Activated T-cell treated with anti-CD3 and anti-CD28 coated beads, Interleukin-2, amount 50 U/mL, for 72 hours (primary cell): ENCODE measurements at places on chromosomes 2 and 18. TPM values are rescaled to one million over a fixed set of nuclear protein-coding genes. Genes with fewer than 3 reads are reported as not detected.
A peak's percentile ranks its signal among the peaks of the same experiment; 100 is the strongest.

GRCh38 chr2:182814804-182815203, 51.6 kb downstream of the FRZB start:
- no peaks in the 10 kb centered on the region for H3K4me1 ChIP-seq
- H3K4me3 ChIP-seq = no peak overlapping the region
- H3K36me3 ChIP-seq = no peaks in the 10 kb centered on the region
- H3K27ac ChIP-seq = no peak overlapping the region

- H3K4me3 ChIP-seq = no peak overlapping the region
- H3K27me3 ChIP-seq = peaks cover 6% of the 10 kb centered on the region
- H3K4me1 ChIP-seq = no peaks in the 10 kb centered on the region
- no peaks in the 10 kb centered on the region for H3K36me3 ChIP-seq
- no peak for DNase-seq
- no peak overlapping the region for H3K27ac ChIP-seq
These were observed 97.9 kb upstream of the CYRIA start for GRCh38 chr2:16763493-16763899.

DNA sequence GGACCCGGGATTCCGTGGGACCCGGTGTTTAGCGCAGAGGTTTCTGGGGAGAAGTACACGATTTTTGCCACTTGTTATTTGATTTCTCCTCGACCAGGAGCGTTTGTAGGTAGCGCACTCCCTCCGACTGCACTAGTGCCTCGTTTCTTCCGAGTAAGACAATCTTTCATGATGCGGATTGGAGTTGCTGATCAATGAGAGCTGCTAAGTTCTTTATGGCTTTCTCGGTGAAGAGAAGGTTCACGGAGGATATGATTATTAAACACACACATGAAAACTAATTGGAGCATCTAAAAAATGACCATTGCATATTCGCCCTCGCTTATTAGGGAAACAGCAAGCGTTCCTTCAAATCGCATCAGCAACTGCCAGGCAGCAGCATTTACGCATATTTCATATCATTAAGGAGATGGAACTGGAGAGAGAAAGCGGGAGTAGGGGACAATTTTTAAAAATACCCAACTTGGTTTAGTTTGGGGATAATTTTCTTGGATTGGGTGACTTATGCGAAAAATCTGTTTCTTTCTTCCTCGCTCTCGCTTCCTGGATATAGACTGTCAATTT, 616 bp downstream of the EML6 start:
- peaks cover 22% of the 10 kb centered on the region for H3K4me1 ChIP-seq
- no peak for DNase-seq
- peaks cover 5% of the 10 kb centered on the region for H3K36me3 ChIP-seq
- H3K4me3 ChIP-seq = peak overlapping the region; percentile 91
- peak overlapping the region; percentile 62 for H3K27ac ChIP-seq

Gene EIF4E2
- 42.6 TPM for total RNA-seq

DNA sequence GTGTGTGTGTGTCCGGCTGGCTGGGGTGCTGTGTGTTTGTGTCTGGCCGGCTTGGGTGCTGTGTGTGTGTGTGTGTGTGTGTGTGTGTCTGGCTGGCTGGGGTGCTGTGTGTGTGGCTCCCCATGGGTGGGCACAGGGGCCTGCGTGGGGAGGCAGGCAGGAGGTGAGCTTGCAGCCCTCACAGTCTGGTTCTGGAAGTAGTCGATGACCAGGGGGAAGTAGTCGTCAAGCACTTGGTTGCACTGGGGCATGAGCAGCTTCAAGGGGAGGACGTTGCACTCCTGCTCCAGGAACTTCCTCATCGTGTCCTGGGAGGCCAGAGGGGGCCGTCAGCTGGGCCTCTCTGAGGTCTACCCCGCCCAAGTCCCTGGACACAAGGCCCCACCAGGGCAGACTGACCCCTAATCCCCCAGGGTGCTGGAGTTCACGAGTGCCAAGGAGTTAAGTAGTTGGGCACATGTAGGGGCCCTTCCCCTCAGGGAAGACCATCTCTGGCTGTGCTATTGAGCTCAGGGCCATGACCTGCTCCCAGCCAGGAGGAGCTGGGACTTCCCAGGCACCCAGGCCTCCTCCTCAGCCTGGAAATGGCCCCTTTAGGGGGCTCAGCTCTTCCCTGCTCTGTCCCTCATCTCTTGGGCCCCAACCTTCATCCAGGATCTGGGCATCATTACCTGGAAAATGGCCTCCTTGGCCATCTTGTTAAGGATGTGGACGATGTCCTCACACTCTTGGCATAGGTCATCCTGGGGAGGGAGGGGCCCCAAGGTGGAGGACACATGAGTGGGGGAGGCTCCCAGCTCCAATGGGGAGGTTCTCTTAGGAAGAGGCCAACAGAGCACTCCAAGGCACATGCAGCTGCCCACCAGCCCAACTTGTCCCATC, 1.3 kb downstream of the SFTPB start:
- no peak overlapping the region for H3K27ac ChIP-seq
- H3K4me1 ChIP-seq = no peaks in the 10 kb centered on the region
- H3K36me3 ChIP-seq = no peaks in the 10 kb centered on the region
- no peak for DNase-seq
- no peak overlapping the region for H3K4me3 ChIP-seq

GRCh38 chr18:32621034-32621433, 150.4 kb upstream of the GAREM1 start:
- H3K4me1 ChIP-seq = no peaks in the 10 kb centered on the region
- H3K4me3 ChIP-seq = no peak overlapping the region
- H3K27ac ChIP-seq = no peak overlapping the region
- no peak for DNase-seq

DNA sequence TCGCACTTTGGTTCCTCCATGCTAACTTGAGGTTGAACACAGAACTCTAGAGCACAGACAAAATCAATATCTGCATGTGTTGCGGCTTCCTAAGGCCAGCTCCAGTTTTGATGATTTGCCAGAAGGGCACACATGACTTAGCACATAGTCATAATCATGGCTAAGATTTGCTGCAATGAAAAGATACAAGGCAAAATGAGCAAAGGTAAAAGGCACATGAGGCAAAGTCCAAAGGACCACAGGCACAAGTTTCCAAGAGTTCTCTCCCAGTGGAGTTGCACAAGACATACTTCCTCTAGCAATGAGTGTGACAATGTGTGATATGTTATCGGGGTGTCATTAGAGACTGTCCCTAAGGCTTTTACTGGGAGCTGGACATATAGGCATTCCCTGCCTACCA, 24.2 kb upstream of the CXXC1 start:
- H3K27me3 ChIP-seq = peaks cover 14% of the 10 kb centered on the region
- no peaks in the 10 kb centered on the region for H3K36me3 ChIP-seq
- no peak overlapping the region for H3K27ac ChIP-seq
- no peak for DNase-seq
- peaks cover 13% of the 10 kb centered on the region for H3K4me1 ChIP-seq
